Brain microvascular endothelial cell (primary cell): ENCODE measurements at places on chromosomes 5 and 9.

DNA sequence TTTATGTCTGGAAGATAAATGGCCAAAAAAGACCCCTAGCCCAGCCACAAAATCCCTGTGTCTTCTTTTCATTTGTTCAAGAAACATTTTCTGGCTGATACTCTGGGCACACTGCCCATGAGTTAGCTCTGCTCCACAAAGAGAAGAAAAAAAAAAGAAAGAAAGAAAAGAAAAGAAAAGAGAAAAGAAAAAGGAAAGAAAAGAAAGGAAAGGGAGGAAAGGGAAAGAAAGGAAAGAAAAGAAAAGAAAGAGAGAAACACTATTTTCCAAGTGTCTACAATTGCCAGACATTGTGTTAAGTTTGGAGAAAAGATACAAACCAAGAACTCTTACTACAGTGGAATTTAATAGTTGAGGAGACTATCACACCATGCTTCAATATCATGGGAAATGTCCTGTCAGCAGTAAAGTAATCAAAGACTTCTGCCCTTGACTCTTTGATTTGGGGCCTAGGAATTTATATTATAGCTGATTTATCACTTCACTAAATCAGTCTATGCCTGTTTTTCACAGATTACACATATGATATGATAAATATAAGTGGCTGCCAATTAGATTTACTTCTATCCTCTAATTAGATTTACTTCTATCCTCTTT, 3.0 kb downstream of the TRMO start:
- DNase-seq: no peak

DNA sequence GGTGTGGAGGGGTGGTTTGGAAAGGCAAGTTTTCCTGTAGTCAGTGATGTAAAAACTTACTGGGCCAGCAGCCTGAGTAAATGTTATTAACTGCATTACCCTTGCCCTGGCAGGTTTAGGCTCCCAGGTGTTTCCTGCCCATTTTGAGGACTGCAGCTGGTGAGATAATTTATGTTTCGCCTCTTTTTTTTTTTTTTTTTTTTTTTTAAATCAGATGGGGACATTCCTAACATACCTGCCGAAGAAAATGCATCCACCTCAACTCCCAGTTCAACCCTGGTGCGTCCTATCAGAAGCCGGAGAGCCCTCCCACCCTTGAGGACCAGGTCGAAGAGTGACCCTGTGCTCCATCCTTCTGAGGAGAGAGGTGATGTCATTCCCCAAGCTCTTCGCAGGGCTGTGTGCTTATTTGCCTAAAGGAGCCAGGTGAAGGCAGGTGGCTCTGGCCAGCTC, 60.6 kb downstream of the ENTREP1 start:
- no peak for DNase-seq

DNA sequence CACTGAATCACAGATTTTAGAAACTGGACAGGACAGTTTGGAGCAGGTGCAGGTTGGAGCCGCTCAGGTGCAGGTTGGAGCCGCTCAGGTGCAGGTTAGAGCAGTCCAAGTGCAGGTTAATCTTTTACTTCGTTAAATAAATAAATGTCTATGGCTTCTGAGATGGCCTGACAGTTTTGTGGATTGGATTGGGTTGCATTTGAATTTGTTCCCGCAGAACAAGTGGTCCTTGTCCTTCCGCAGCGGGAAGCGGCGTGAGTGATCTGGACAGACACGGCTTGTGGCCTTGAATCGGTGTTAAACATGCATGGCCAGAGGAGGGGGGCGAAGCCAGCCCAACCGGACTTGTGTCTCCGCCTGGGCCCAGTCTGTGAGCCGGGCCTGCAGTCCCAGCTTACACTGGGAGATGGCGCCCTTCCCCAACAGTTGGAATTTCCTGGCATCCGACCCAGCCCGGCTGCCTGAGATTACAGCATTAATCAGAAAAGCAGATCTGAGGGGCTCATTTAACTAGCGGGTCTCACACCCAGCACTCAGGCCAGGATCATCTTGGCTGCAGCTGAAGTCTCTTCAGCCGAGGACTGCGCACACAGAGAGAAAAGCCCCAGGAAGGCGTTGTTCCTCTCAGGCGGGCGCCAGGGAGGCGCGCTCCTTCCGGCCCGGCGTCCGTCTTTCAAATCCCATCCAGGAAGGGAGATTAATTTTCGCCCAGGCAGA, 1.5 kb upstream of the OLFM1 start:
- peak; percentile 52 for DNase-seq

- DNase-seq: peak; percentile 53
These were observed 544.1 kb downstream of the RAB3C start for GRCh38 chr5:59126708-59127573.

- DNase-seq: no peak
These were observed 114.6 kb downstream of the KLHL3 start for GRCh38 chr5:137621306-137621705.

- DNase-seq: no peak
These were observed 254.9 kb downstream of the ACTL7B start for GRCh38 chr9:108600896-108601295.

DNA sequence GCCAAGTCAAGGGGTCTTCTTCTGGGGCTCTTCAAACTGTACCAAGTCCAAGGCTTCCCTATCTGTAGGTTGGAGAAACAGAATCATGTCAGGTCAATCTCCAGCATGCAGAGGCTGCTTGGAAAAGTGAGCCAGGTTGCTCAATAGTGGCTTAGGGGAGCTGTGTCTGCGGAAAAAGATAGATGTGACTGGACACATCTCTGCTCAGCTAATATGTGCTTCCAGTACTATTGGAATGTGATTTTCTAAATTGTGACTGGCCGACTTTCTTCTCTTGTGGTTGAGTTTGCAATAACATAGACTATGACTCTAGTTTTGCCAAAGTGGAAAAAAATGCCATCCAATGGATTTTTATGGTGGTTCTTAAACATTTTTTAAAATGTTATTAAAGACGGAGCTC, 136.7 kb downstream of the BOD1 start:
- DNase-seq: no peak

DNA sequence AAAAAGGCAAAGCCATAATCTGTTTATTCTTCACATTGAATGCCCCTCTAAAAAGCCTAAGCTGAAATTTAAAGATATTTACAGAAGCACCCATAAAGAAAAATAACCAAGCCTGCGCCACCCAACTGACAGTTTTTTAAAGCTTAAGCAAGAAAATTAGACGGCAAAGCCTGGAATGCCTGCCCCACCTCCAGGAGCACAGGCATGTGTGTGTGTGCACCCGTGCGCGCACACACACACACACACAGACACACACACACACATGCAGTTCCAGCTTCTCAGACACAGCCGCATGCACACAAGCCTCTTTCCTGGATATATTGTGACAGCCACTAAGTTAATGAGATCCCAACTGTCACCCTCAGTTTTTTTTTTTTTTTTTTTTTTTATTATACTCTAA, 88.2 kb downstream of the FRMD3 start:
- no peak for DNase-seq

DNA sequence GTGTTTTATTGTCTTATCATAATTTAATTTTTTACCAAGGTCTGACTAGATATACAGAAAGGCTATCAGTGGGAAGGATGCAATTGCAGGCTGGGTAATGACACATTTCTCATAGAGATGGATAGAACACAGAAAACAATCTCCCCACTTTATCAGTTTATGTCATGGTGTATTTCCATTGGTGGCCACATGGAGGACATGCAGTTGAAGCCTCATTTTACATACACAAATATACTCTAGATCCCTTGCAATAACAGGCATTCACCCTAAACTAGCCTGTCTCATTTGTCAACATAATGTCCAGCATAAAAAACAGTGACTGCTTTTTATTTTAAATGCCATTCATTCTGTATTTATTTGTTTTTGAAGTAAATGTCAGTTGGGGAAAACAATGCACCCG, 526.3 kb downstream of the GABRG2 start:
- DNase-seq: no peak

GRCh38 chr5:38867416-38867815, 21.6 kb downstream of the OSMR start:
- no peak for DNase-seq

DNA sequence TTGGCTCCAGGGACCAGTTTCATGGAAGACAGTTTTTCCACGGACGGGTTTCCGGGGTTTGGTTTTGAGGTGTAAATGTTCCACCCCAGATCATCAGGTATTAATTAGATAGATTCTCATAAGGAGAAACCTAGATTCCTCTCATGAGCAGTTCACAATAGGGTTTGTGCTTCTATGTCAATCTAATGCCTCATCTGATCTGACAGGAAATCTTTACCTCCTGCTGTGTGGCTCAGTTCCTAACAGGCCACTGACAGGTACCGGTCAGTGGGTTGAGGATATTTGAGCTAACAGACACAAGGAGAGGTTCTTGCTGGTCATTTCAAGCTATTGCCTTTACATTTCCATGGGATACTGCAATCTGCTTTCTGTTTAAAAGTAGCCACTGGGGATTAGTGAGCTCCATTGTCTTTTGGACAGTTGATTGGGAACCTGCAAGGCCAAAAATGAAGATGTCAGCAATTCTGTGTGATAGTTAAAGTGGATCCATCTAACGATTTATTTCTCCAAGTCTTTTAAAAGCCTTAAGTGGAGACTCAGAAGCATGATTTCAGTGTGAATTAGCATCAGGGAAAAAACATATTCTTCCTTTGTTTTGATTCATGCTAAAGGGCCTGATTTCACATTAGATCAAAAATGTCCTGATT, 38.6 kb downstream of the MRPS30 start:
- no peak for DNase-seq

DNA sequence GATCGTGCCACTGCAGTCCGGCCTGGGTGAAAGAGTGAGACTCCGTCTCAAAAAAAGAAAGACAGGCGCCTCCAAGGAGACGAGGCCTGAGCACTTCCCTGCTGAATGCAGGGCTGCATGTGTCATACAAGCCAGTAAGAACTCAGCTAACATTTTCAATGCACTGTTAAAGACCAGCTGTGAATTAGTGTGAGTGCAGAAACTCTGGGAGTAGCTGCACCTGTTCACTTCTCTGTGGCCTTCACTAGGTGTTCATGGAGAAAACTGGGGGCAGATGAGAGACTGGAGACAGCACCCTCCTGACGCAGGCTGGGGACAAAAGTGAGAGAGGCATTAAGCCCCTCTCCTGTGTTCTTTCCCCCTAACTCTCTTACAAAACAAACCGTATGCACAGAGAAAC, 41.8 kb downstream of the FBXO10 start:
- no peak for DNase-seq

DNA sequence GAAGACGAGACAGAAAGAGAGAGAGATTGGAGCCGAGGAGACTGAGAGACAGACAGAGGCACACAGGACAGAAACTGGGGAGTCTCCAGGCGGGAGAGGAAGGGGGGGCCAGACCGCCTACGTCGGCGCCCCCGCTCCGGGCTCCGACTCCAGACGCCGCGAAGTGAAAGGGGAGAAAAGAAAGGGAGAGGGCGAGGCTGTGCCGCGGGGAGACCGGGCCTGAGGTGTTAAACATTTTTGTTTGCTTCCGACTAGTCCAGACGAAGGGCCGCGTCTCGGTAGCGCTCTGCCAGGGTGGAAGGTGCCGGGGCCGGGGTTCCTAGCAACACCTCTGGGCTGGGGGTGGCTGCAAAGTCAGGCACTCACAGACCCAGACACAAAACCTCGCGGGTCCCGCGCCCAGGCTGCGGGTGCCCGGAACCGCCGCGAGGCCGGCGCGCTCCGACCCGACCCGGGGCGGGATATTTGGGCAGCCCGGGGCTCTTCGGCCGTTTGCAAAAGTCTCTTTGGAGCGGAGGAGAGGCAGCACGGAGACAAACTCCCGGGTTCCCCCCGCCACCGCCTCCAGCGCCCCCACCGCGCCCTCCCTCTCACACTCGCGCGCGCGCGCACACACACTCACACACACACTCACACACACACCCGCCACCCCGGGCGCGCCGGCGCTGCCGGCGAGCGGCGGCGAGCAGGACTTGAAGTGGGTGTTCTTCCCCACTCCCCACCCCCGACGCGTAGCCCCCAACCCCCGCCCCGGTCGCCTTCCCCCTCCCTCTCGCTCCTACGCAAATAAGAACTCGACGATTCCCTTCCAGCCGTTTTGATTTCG, 626 bp upstream of the FST start:
- DNase-seq: peak; percentile 28

GRCh38 chr5:132485641-132486317, 4.8 kb downstream of the IRF1 start:
- DNase-seq: no peak

DNA sequence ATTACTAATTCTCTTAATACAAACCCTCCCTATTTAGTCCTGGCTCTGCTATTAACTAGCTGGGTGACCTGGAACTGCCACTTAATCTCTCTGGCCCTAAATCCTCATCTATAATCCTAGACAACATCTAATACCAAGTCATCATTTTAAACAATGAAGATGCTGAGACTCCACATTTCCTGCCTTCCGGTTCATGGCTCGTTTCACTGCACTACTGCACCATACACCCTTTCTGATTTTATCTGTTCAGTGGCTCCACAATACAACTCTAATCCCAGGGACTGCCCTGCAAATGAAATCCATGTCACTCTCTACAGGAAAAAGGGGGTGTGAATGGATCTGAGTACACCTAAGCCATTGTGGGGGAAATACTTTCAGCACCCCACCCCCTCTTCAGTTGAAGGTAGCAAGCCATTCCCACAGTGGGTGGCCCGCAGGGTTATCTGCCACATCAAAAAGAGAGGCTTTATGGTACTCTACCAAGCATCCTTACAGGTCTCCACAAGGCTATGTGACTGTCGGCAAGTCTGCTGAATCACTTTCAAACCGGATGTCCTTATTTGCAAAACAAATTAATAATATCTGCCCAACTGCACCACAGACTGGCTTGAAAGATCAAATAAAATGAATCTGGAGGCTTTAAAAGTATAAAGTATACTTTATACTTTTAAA, 89.5 kb downstream of the EPB41L4A start:
- no peak for DNase-seq

DNA sequence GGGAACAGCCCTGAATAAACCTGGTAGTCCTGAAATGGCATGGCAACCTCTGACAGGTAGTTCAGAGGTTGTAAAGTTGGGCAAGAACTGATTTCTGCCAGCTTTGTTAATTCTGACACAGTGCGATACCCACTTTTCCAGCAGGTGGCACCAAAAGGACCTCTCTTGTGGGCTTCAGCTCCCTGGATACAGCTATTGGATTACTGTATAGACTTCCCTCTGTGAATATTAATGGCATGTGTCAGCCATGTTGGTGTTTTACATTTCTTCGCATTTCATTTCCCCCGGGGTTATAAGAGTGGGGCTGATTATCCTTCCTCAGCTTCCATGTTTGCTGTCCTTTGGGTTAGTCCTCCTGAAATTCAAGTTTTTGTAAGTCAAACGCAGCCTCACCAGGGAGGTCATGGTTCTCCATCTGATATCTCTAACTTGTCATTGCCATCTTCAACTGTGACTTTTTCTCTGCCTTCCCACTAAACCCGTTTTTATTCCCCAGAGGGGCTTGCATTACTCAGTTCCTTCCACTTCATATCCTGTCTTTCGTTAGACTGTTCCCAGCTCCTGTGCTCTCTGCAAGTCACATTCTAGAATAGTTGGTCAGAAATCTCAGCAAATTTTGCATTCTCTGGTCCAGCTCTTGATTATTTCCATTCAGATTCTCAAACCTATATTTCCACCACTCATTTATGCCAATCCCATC, 135.6 kb downstream of the LIFR start:
- DNase-seq: peak; percentile 84
